NCI-H524 (cell line): ENCODE measurements at places on chromosomes 4 and X.

DNA sequence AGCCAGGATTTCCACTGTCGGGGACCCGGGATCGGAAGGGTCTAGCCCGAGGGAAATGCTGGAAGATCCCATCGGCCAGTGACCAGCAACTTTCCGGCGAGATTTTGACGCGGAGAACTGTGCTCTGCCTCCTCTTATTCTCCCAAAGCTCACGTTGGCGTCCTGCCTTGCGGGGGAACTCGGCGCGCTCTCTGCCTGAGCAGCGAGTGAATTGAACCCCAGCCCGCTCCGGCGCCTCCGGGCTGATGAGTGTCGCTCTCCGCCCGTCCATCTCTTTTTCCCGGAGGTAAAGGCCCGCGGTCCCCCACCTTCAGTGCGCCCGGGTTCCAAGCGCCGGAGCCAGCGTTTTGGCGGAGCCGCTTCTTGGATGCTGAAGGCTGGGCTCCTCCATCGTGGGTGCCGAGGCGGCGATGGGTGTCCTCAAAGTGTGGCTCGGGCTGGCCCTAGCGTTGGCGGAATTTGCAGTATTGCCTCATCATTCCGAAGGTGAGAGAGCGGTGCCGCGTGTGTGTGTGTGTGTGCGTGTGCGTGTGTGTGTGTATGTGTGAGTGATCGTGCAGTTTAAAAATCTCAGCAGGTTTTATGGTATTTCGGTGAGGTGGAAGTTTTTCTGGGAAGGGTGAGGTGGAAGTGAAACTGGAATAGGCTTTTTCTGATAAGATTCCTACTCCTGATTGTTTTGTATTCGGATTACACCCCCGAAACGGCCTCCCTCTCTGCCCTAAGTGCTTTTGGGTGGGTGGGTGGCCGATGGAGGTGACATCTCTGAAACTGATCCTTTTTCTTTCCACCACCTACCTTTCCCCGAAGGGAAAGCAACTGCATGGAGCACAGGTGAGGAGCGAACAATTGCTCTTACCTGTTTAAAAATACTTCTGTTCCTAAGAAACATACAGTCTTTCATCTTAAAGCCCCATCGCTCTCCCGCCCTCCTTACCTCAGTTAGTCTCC, 752 bp downstream of the FRAS1 start:
- no peak for DNase-seq

GRCh38 chr4:187090401-187090800, 366.7 kb upstream of the FAT1 start:
- DNase-seq = no peak

GRCh38 chr4:146428298-146428697, 93.4 kb downstream of the SLC10A7 start:
- peak; percentile 34 for DNase-seq

- no peak for DNase-seq
Measured at GRCh38 chr4:153112041-153112441, 92.2 kb upstream of the TRIM2 start.

- DNase-seq = no peak
Measured at GRCh38 chrX:1521459-1521956, 15.5 kb downstream of the P2RY8 start.

DNA sequence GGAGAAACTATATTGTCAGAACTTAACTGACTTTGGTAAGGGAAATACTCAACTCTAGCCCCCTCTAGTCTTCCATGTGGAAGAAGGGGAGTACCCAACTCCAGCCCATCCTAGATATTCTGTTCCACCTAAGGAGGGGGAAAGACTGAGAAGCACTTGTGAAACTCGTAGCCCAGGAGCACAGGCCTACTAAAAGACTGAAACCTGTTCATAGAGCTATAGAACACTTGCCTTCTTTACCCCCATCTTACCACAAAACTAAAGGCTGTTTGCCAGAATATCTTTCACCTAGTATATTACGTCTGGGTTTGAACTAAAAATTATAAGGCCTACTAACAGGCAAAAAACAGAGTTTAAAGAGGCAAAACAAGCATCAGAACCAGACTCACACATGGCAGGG, 15.5 kb downstream of the CLDN22 start:
- no peak for DNase-seq

DNA sequence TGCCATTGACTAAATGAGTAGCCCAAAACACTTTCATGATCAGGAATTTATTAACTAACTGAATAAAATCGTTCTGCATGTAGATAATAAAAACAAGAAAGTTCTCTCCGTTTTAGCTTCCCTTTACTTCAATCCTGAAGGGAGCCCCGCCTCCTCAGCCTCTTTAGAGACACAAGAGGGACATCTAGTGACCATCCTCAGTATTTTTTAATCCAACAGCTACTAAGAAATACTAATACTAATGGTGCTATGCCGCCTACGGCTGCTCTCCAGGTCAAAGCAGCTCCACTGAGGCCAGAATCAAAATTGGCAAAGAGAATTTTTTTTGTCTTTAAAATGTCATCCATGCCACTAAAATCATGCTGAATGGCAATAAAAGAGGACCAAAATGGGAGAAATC, 3.2 kb upstream of the PCDH19 start:
- DNase-seq = peak; percentile 72
